ENCODE measurements at places on chromosomes 5 and 9. TPM values are rescaled to one million over a fixed set of nuclear protein-coding genes. Genes with fewer than 3 reads are reported as not detected.

The PRUNE2 gene
- total RNA-seq = 83.9 TPM

The SLC22A5 gene
- total RNA-seq = 9.3 TPM

The DMXL1 gene
- 134 TPM for total RNA-seq

The LIFR gene
- total RNA-seq = 190 TPM

The CMYA5 gene
- total RNA-seq = 25.4 TPM

The NR5A1 gene
- total RNA-seq = not detected

The TUT7 gene
- 45.0 TPM for total RNA-seq

The ZMAT2 gene
- total RNA-seq = 25.9 TPM

The PSD2 gene
- 0.48 TPM for total RNA-seq

The LIX1 gene
- total RNA-seq = 0.63 TPM

The PCDHB9 gene
- 2.4 TPM for total RNA-seq

The CTSV gene
- total RNA-seq = 0.42 TPM

The SLC9A3 gene
- total RNA-seq = 2.1 TPM

The SPINK4 gene
- total RNA-seq = not detected

The ZNF483 gene
- 19.0 TPM for total RNA-seq

Data from urinary bladder (tissue), 4 donors.